ENCODE measurements at places on chromosomes 1 and 21.

- DNase-seq: no peak
Measured at GRCh38 chr1:66446261-66447001, 87.5 kb upstream of the SGIP1 start.

DNA sequence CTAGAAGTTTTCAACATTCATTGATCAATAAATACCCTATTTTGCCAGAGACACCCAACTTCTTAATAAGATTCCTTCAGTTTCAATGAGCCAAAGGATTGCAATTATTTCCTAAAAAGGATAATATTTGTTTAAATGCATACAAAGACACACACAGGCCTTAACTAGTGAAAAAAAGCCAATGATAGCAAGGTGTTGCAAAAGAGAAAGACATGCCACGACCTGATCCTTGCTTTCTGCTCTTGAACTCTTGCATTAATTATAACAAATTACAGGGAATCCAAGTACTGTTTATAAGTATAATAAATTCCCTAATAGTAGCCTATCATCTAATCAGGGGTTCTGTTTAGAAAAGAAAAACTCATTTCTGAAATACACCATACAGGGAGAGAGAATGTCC lies 131.1 kb downstream of the PTPN14 start:
- no peak for DNase-seq

DNA sequence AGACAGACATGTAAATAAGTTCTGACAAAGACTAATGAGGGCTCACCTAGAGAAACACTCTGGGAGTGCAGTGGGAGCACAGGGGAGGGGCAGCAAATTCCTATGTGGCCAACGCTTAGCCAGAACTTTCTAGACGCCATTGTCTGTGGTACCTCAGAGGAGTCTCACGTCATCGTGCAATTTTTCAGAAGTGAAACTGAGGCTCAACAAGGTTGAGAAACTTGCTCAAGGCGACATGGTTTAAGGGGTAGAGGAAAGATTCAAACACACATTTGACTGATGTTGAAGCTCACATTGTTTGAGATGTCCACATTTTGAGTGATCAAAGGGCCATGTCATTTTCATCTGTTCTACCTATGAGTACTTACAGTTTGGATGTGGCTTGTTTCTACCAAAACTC lies 152.6 kb upstream of the LMO4 start:
- DNase-seq: no peak

DNA sequence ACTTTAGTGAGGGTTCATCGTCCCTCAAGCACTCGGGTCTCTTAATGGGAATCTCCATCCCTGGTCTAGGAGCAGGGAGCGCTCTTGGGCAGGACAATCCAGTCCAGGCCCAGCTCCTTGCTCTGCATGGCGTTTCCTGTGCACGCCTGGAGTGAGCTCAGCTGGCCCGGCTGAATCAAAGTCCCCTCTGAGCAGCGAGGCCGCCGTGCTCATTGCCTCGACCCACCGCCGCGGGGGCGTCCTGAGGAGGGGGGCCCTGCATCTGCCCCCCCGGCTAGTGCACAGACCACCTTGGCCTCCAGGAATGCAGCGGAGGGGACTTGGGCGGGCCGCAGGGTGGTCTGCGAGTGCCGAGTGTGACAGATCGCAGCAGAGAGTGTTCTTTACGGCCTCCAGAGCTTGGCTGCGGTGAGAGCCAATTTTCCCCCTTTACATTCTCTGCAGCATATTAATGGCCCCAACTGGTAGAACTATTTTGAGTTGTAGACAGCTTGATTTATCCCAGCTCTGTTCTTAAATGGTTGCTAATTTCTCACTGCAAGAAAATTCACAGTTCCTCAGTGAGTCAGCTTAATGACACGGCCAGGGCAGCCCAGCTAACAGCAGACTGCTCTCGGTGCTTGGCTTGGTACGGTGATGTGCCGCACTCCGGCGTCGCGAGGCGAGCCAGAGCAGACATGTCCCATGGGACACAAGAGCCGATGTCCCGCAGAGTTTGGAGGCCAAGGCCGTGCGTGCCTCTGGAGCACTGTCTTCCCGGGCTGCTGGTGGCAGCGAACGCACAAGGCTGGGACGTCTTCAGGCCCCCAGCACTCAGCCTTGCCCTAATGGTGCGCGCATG lies 39.8 kb downstream of the SNAP47 start:
- DNase-seq: no peak

GRCh38 chr1:66589326-66589725 lies 55.4 kb downstream of the SGIP1 start:
- DNase-seq: no peak

- DNase-seq: no peak
Measured at GRCh38 chr1:183019860-183020259, 3.4 kb upstream of the LAMC1 start.
